ENCODE measurements at places on chromosomes 1 and 21.

- no peak for DNase-seq
These were observed 23.1 kb upstream of the AJAP1 start for GRCh38 chr1:4631321-4631720.

DNA sequence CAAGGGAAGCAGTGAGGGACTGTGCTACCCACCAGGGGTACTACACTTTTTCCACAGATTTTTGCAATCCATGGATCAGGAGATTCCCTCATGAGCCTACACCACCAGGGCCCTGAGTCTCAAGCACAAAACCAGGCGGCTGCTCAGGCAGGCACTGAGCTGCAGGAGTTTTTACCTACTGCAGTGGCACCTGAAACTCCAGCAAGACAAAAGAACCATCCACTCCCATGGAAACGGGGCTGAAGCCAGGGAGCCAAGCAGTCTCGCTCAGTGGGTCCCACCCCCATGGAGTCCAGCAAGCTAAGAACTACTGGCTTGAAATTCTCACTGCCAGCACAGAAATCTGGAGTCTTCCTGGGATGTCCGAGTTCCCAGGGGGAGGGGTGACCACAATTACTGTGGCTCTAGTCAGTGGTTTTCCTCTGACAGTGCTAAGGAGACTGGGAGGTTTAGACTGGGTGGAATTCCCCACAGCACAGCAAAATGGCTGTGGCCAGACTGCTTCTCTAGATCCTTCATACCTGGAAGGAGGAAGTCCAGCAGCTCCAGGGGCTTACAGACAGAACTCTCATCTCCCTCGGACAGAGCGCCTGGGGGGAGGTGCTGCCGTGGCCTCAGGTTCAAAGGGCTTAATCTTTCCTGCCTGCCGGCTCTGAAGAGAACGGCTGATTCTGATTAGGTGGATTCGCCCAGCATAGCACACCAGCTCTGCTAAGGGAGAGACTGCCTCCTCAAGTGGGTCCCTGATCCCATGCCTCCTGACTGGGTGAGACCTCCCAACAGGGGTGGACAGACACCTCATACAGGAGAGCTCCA is 437.8 kb downstream of the LTN1 start:
- no peak for DNase-seq

GRCh38 chr1:187300081-187300480 is 471.3 kb downstream of the PLA2G4A start:
- DNase-seq, result no peak

- DNase-seq, result no peak
These were observed 324.8 kb downstream of the VAV3 start for GRCh38 chr1:107640207-107640606.

GRCh38 chr1:201399352-201400126 is 415 bp upstream of the LAD1 start:
- DNase-seq, result no peak
